Fibroblast of the aortic adventitia (primary cell): ENCODE measurements at places on chromosomes 11 and 22. TPM values are rescaled to one million over a fixed set of nuclear protein-coding genes. Genes with fewer than 3 reads are reported as not detected.
A peak's percentile ranks its signal among the peaks of the same experiment; 100 is the strongest.

DNA sequence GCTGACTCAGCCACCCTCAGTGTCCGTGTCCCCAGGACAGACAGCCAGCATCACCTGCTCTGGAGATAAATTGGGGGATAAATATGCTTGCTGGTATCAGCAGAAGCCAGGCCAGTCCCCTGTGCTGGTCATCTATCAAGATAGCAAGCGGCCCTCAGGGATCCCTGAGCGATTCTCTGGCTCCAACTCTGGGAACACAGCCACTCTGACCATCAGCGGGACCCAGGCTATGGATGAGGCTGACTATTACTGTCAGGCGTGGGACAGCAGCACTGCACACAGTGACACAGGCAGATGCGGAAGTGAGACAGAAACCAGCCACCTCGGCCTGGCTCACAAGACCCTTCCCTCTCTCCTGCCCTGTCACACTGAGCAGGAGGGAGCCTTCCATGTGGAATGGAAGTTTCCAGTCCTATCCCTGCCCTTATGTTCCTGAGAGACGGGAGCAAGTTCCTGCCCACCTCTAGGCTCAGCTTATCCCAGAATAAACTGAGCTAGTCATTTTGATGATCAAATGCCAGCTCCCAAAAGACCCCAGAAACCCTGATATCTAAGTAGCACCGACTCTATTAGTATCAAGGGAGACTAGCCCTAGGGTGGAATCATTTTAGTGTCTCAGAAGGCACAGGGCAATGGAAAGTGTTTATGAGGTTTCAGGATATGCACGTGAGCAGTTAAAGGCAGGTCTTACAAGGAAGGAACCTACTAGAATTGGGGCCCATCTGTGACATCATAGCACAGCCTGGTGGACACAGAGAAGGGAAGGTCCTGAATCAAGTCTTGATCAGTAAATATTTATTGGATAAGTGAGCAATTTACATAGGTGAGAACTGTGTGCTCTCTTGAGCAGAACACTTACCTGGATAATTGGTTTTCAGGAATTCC lies 6.3 kb upstream of the IGLL5 start:
- no peak for DNase-seq

- DNase-seq: peak; percentile 83
These were observed 56.1 kb downstream of the PIWIL4 start for GRCh38 chr11:94623120-94623735.

PNPLA3 gene
- 2.9 and 4.5 TPM in 2 replicates for total RNA-seq

DNA sequence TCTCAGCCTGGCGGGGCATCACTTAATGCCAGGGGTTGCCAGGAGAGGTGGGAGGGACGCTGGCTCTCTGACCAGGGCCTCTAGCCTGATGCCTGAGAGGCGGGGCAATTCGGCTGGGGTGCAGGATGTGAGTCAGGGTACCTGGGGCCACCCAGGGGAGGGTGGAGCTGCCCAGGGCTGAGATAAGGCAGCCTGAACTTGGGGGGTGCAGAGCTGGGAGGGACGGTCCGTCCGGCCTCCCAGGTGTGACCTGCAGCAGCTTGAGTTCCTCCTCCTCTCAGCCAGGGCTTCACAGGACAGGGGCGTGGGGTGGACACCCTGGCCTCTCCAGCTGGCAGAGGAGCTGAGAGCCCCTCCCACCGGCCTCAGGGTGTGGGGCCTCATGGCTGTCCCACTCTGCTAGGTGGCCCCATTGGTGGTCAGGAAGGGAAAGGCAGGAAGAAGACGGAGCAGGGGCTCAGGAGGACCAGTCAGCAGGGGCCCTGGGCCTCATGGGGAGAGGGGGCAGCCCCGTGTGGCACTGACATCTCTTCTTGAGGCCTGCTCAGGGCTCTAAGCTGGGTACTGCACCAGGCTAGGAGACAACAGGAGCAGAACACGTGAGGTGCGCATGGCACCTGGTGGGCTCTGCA lies 942 bp upstream of the RPS6KA4 start:
- DNase-seq: no peak

- DNase-seq: no peak
These were observed 16.9 kb upstream of the MUC5B start for GRCh38 chr11:1205987-1206331.

DNA sequence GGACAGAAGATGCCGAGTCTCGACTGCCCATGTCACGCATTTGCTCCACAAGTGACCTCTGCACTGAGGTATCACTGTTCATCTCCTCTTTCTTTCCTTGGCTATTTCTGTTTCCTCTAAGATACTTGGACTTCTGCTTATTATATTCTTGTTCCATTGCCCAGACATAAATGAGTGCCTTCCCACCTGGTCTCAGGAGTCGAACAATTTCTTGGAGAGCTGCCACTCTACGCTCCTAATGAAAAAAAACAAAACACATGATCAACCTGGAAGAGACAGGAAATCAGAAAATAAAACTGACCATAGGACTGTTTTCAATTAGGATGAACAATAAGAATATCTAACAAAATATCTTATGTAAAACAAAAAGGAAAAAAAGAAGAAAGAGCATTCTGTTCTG lies 47.4 kb upstream of the CWF19L2 start:
- no peak for DNase-seq

CASP5 gene
- total RNA-seq: not detected in 2 replicates

DNA sequence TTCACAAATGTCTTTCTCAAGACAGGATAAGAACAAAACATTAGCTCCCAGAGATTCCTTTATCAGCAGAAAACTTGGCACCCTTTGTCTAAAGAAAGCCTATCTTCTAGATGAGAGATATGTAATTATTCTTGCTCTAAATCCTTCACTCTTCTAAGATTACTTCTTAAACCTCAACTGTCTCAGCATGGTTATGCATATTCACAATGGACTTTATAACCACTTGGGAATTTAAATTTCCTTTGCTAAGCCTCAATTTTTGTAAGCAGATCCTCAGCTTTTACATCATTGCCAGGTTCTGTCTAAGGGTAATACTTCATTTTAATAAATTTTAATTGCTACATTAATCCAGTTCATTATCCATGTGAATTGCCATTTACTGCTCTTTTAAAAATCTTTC lies 433.6 kb upstream of the DDI1 start:
- no peak for DNase-seq

DNA sequence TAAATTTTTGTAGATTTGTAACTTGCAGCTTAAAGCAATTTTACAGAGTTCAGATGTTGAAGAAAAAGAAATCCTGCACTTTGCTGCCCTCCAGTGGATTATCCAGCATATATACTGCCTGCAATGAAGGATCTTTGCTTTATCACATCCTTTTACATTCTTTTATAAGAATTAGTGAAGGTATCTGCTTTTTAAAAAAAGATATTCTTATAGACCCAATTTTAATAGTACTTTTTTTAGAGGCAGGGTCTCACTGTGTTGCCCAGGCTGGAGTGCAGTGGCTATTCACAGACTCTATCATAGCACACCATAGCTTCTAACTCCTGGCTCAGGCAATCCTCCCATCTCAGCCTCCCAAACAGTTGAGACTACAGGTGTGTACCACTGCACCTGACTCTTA lies 60.7 kb downstream of the TTC17 start:
- peak; percentile 58 for DNase-seq

GRCh38 chr11:8257003-8257664 lies 6.5 kb downstream of the LMO1 start:
- DNase-seq: no peak

DNA sequence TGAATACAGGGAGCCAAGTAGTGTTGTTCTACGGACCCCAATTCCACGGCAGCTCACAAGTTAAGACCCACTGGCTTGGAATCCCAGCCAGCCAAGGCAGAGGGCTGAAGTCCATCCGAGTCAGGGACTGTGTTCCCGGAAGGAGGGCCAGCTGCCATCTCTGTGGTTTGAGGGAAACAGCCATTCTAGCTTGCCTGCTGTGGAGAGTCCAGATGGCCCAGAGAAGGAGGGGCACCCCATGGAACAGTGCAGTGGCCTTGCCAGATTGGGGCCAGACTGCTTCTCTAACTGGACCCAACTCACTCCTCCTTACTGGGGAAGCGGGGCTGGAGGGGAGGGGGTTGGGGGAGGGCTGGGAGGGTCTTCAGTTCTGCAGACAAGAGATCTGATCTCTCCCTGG lies 156.4 kb downstream of the FAM181B start:
- DNase-seq: no peak

DEUP1 gene
- total RNA-seq: not detected in 2 replicates

DNA sequence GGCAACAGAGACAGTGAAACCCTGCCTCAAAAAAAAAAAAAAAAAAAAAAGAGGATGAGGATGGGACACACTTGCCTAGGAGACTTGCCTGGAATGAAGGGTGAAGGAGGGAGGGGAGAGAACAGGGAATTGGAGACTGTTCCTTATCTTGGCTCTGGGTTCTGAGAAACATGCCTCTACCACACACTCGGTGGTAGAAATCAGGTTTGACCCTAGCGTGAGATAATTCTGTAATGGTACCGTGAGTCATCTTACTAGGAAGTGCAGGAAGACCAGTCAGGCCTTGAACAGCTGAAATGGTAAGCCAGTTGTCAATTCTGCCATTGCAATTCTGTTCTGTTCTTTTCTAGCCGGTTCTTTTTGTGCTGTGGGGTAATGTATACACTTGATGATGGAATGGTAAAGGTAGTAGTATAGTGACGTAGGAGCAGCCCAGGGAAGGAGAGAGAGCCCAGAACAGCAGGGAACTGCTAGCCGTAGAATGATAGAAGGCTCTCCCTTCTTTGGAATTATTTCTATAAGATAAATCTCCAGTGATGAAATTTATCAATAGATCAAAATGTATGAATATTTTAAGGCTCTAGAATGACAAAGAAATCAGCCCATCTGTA lies 3.9 kb upstream of the AMBRA1 start:
- no peak for DNase-seq

DNA sequence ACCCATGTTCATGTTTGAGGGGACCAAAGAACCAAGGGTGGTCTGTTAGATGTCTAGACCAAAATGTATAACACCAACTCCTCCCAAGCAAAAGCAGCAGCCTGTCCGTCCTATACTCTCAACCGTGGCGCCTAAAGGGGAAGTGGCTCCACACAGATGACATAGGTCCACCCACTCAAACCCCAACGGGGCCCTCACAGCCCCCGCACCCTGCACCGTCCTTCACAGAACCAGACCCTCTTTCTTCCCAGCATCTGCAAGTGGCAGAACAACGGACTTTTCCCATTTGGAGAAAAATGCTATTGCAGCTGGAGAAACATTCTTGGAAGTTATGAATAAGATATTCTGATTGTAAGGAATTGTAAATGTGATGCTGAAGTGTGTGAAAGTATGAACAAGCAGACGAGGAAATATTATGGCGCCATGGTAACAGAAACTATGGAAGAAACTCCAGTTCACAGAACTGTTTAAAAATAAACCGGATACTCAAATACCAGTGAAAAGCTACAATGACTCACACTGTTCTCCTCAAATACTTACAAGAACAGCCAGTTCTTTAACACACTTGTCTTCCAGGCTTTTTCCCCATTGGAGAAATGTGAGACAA lies 76.5 kb upstream of the ARFGAP3 start:
- peak; percentile 93 for DNase-seq

OR2AG2 gene
- total RNA-seq: 0.09 and 0.33 TPM in 2 replicates

- DNase-seq: peak; percentile 44
These were observed 57.2 kb upstream of the FAM181B start for GRCh38 chr11:82790723-82791484.

DNA sequence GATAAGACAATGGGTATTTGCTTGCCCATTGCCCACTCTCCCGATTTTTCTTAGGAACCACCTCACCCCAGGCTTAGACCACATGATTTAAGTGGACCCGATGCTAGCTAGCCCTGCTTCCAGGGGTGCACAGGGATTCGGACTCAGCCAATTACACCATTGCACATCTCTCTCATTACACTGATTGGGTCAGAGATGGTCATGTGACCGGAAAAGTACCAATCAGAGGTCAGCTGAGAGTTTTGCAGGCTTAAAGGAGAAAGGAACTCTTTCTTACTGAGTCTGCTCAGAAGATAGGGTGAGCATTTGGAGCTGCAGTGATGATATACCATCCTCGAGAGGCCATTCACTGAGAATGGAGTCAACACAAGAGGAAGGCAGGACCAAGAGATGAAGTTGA lies 12.2 kb upstream of the ANKK1 start:
- DNase-seq: no peak

TMEM86A gene
- total RNA-seq: 0.27 and 9.6 TPM in 2 replicates

GRCh38 chr22:36222887-36223450 lies 16.4 kb downstream of the APOL2 start:
- no peak for DNase-seq

DNA sequence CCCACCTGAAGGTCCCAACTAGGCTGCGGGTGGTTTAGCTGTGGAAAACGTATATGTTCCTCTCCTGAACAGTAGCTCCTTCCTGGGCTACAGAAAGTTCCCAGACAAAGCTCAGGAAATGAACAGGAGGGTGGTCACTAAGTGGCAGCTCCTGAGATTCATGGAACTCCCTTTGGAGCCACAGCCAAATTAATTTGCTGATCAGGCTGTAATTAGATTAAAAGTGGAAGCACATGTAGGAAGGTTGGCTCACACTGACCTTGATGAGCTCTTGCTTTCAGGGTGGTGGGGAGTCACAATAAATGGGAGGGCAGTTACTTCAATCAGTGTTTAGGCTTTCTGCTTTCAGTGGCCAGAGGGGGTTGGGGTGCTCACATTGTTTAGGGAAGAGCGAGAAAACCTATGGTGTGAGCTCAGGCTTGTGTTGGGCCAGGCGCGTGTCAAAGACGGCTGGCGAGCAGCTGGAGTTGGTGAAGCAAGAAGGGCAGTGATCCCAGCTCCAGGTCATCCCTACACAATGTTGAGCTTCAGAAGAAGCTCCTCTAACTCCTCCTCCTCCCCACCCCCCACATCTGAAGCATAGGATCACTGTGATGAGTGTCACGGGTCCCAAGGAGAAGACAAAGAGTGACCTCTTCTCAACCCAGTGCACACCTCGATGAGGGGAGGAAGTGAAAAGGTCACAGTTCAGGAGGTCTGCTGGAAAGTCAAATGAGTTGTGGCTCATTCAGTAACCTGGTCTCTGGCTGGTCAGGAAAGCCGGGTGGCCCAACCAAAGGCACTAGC lies 42.5 kb downstream of the CLPB start:
- no peak for DNase-seq

- DNase-seq: no peak
These were observed 1343.7 kb downstream of the BRD1 start for GRCh38 chr22:48483764-48484528.

GRCh38 chr11:26930518-26931247 lies 63.2 kb upstream of the FIBIN start:
- DNase-seq: no peak

GLB1L2 gene
- total RNA-seq: not detected in 2 replicates

SAA1 gene
- not detected in 2 replicates for total RNA-seq

GRCh38 chr22:36259615-36260300 lies 6.8 kb downstream of the APOL1 start:
- DNase-seq: no peak

CARD18 gene
- total RNA-seq: not detected in 2 replicates

RPS25 gene
- 796 and 2,500 TPM in 2 replicates for total RNA-seq
